ENCODE measurements at places on chromosomes 3 and 15.

- peak; percentile 66 for ATAC-seq
Observed at GRCh38 chr3:194296454-194297263, 54.5 kb downstream of the CPN2 start.

GRCh38 chr3:123586131-123586530, 1.3 kb upstream of the HACD2 start:
- no peak for ATAC-seq

DNA sequence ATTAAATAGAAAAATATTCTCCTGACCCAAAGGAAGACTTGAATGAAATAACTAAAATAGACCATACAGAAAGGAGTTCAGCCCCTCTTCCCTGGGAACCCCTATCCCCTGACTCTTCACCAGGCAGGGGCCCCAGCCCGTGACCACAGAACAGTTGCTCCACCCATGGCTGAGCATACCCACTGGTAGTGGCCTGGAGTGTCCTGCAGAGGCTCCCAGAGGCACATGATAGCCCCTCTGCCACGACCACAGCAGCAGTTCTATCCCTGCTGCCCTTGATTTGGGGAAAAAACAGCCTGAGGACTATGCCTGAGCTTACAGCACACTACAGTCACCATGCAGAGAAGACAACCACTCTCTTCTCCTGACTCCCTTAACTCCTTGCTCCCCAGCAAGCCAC, 31.8 kb downstream of the TTC14 start:
- ATAC-seq, result no peak

- ATAC-seq, result no peak
Observed at GRCh38 chr3:71868876-71869275, 83.9 kb upstream of the PROK2 start.

DNA sequence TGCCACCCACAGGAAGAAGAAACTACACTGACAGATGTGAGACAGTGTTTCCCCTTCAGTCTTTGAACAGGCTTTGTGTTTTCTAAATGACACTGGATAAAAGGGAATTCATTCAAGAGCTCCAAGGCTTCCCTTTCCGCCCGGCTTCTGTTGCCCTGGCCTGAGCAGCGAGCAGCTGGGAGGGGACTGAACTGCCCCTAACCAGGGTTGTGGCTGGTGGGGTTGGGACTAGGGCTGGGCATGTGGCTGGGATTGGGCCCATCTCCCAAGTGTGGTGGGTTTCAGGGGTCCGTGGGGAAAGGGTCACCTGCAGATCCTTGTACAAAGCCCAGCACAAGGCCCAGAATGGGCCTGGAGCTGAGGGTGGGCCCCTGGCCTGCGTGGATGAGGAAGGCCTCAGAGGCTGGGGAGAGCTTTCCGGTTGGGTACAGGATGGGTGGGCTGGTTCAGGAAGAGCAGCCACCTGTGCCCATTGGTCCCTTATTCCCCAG, 10.4 kb downstream of the VILL start:
- no peak for ATAC-seq

GRCh38 chr3:30408105-30408557, 198.3 kb upstream of the TGFBR2 start:
- no peak for ATAC-seq

GRCh38 chr3:151896246-151897012, 23.0 kb downstream of the SUCNR1 start:
- ATAC-seq, result no peak

DNA sequence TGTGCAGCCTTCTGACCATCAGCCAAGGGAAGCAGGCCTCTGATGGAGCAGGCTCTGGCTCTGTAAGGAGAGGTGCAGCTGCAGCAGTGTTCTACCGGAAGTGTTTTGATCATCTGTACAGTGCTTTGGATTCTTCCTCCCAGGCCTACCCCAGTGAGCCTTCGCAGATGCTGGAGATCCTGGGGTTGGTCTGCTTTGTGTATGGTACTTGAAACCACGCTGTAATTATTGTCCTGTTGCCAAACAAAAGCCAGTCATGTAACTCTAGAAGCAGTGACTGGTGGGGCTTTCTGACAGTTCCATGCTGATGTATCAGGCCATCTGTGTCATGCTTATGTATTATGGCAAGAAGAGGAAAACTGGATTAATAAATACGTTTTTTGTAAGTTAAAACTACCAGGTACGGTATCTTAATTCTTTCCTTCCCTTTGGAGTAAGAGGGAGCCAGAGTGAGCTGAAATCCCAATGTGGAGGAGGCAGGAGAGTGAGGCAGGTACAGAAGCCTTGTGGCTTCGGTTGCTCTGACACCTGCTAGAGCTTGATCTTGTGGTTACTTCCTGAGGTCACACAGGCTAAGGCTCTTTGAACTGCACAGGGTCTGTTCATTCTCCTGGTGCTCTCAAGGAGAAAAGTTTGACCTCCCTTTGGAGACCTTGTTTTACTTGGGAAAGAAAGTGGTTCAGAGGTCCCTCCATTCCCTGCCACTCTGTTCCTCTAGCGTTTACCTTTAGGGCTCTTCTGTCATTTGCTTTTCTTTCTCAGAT, 3.7 kb downstream of the TMEM42 start:
- no peak for ATAC-seq

GRCh38 chr15:101044625-101045235, 125.6 kb downstream of the LRRK1 start:
- no peak for ATAC-seq

GRCh38 chr15:58438956-58439355, 7.2 kb downstream of the LIPC start:
- no peak for ATAC-seq

DNA sequence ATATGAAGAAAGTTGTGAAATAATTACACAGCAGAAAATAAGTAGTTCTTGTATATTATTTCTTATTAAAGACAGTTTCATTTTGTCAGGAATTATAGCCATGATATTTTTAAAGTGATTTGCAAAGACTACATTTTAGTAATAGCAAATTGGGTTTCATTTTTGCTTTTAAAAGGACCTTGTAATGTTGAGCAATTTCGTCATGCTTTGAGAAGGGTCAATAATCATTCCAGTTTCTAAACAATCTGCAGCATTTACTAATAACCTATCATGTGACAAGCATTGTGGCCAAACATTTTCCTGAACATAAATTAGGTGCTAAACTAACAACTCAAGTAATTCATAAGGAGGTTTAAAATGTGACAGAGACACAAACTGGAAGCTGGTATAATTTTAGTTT, 214.4 kb upstream of the CBLB start:
- no peak for ATAC-seq

- ATAC-seq, result peak; percentile 63
Observed at GRCh38 chr3:25508433-25508832, 80.4 kb downstream of the RARB start.

DNA sequence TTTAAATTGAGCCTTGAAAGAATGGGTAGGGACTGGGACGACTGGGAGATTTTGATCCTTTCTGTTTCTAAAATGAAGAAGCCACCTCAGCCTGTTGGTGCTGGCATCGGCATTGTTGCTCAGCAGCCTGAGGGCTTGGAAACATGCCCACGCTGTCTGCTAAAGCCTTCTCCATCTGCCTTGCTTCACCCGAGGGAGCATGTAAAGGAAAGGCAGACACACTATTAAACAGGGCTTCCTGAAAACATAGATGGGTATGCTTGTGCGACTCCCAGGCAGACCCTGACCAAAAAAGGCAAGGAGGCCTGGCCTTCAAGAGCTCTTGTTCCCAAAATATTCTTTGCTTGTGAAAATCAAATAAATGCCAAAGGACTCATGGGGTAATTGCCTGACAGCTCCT, 84.2 kb upstream of the SLC4A7 start:
- ATAC-seq, result no peak

DNA sequence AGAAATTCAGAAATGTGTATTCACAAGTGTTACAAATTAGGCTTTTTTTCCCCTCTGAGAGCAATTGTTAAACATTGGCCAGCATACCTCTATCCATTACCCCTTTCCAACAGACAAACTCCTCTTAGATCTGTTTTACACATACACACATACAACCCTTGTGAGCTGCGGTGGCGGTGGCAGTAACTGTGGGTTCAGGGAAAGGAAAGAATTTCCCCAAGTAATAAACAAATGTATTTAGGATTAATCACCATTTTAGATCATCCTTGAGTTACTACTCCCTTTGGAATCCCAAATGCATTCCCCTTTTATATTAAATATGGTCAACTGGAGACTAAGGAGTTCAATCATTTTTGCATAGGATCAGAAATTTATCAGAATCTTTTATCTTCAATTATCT, 667.0 kb downstream of the FHIT start:
- ATAC-seq, result no peak

DNA sequence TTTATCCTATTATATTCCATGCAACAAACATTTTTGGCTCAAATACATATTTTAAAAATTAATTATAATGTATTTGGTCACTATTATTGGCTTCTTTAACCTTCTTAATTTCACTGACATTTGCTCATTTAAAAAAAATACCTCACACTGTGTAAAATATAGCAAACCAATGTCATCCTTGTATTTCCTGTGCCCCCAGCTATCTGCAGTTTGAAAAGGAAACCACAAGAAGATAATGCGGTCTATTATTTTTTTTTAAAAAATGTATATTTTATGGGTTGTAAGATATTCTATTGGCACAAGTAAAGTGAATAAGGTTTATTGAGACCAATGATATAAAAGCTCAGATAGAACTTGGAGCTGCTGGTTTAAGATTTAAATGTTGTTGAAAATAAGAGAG, 904.2 kb downstream of the SI start:
- no peak for ATAC-seq

DNA sequence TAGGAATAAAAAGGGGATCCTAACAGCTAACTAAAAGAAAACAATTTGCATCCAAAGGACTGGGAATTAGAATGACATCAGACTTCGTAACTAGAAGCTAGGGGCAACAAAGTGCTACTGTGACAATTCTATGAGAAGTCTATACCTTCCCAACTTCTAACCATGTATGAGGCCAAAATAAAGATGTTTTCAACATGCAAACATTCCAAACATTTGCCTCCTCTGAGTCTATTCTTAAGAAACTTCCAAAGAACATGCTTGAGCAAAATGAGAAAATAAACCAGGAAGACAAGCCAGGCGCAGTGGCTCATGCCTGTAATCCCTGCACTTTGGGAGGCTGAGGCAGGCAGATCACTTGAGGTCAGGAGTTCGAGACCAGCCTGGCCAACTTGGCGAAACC, 13.1 kb upstream of the RNF7 start:
- ATAC-seq, result no peak

- no peak for ATAC-seq
Observed at GRCh38 chr3:178655488-178655887, 119.3 kb downstream of the KCNMB2 start.

GRCh38 chr3:159451482-159451881, 537.2 kb upstream of the IL12A start:
- ATAC-seq, result no peak

DNA sequence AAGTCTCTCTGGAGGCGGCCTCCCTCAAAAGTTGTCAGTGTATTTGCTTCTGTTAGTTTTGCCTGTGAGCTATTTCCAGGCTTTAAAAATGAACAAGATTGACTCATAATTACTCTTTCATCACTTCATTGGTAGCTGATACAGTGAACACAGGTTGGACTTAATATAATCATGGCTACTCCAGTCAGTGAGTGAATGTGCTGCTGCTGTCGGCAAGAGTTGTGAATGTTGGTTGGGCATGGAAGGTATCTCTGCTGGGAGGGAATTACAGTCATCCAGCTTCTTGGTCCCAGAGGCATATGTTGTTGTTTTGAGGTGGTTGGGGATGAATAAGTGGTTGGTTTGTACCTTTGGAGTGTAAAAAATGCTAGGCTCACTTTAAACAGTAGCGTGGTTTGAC, 11.5 kb downstream of the TCF12 start:
- ATAC-seq, result no peak

DNA sequence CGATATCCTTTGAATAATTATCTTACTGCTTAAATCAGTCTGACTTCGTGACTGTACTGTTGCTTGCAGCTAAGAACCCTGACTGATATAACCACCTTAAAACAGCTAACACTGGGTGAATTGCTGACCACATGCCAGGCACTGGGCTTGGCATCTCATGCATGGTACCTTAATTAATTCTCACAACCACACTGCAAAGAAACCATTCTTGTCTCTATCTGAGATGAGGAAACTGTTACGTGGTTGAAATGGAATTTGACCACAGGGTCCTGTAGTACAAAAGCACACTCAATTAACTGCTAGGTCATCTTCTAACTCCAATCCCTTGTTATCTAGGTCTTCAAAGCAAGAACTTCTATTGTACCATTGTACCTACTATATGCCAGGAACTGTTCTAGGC, 92.7 kb upstream of the PRICKLE2 start:
- ATAC-seq, result no peak

- ATAC-seq, result peak; percentile 36
Observed at GRCh38 chr3:151460774-151461450, at the start of gene IGSF10. Gene IGSF10, minus strand, starts transcription at chr3:151461061. Its CDS starts 2,352 bp downstream, at chr3:151458709.

- ATAC-seq, result no peak
Observed at GRCh38 chr3:139521816-139522215, 17.7 kb downstream of the RBP1 start.

DNA sequence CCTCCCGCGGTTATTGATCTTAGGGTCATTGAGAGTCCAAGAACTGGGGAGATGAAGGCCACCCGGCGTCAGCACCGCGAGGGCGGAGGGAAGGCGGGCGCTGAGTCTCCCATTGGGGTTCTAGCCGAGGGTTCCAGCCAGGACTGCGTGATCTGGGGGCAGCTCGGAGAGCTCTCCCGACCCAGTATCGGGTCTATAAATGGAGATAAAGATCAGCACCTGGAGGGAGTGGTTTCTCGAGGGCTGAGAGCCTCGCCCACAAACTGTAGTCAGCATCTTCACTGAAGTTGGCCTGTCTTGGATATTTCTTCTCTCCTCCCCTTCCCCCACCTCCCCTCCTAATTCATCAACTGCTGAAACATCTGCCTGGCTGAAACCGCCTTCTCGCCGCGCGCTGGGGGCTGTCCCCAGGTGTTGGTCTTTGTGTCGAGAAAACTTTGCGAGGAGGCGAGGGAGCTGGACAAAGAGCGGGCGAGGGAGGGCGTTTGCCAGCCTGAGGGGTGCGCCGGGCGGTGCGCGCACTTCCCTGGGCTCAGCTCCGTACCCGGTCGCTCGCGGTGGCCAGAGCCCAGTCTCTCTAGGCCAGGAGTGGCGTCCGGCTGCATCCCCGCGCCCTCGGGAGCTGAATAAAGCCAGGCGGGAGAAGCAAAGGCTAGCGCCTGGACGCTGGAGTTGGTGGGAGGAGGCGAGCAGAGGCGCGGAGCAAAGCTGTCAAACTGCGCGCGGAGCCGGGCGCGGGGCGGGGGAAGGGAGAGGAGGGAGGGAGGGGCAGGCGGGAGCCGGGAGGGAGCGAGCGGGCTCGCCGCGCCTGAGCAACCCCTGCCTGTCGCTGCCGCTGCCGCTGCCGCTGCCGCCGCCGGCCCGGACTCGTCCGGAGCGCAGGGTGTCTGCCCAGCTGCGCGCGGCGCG, at the start of gene ST8SIA2:
Gene ST8SIA2 (plus strand): TSS at position 811 of the 909 bp plus-strand sequence. CDS start 184 bp downstream, outside the sequence.
- ATAC-seq, result no peak

- ATAC-seq, result no peak
Observed at GRCh38 chr3:38542401-38543298, 46.5 kb downstream of the EXOG start.

DNA sequence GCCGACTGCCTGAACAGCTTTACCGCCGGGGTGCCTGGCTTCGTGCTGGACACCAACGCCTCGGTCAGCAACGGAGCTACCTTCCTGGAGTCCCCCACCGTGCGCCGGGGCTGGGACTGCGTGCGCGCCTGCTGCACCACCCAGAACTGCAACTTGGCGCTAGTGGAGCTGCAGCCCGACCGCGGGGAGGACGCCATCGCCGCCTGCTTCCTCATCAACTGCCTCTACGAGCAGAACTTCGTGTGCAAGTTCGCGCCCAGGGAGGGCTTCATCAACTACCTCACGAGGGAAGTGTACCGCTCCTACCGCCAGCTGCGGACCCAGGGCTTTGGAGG, 815 bp downstream of the SPINT1 start:
- peak; percentile 33 for ATAC-seq
